RWPE2 (cell line): ENCODE measurements at places on chromosomes 4 and X.

GRCh38 chrX:41301438-41301824 is 32.5 kb upstream of the DDX3X start:
- no peak for DNase-seq

GRCh38 chr4:54226404-54227255 is 2.5 kb upstream of the PDGFRA start:
- DNase-seq, result no peak

DNA sequence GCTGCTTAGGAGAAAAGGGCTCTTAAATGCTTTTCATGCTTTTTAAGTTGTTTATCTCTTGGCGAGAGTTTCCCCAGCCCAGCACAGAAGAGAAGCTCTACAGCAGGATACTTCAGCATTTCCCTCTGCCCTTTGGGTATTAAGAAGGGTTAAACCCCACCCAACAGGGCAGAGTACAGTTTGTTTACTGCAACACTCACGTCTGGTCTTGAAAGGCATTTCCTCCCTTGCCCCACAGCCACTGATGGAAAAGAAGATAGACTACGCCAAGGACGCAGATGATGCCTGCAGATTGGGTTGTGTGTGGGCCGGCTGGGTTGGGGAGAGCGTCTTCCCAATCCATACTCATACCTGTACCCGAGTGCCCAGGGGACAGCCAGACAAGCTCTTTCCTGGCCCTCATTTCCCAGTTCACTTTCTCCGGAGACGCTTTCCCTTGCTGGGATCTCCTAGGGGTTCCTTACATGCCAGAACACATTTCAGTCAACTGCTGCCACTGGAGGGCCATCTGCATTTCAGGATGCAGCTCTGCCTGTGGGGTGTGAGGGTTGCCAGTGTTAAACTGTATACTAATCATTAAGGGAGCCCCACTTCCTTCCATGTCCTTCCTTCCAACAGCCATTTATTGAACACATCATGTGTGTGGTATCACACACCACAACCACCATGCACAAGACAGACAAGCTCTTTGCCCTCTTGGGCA is 96.5 kb upstream of the DHX15 start:
- no peak for DNase-seq

GRCh38 chr4:156146571-156146970 is 192.9 kb upstream of the CTSO start:
- no peak for DNase-seq

DNA sequence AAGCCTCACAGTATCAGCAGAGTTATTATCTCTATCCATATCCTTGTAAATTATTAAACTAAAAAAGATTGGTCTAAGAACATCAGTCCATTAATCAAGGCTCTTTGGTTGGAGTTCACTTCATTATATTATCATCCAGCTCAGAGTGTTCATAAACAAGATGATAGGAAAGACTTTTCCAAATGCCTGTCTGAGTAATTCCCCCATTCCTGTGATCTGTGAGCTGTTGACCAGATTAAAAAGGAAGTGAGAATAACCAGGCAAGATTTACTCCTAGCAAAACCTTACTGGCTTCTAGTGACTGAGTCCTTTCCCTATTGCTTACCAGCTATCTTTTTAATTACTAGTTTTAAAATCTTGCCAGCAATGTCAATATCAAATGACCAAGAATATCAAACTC is 14.9 kb downstream of the PKD2 start:
- no peak for DNase-seq

GRCh38 chr4:122764821-122765215 is 32.3 kb downstream of the BBS12 start:
- DNase-seq, result no peak

- DNase-seq, result no peak
These were observed 247.9 kb upstream of the VCX3A start for GRCh38 chrX:6782831-6783230.

DNA sequence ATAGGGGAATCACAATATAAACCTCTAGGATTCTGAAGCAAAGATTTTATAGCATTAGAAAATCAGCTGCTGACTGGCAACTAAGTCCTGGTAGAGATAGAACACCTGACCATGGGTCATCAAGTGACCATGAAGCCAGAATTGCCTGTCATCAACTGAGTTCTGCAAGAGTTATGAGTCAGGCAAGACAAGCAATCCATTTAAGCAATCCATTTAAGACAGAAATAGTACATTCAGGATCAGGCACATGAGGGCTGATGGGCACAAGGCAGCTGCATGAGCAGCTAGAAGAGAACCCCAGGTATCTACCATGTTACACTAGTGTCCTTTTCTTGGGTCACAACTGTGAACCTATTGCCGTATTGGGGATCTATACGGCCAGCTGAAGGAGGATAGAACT is 98.9 kb downstream of the SPRY1 start:
- no peak for DNase-seq
